ENCODE measurements at places on chromosomes 6 and 20. TPM values are rescaled to one million over a fixed set of nuclear protein-coding genes. Genes with fewer than 3 reads are reported as not detected.

GRCh38 chr20:39452583-39453340, 490.6 kb downstream of the DHX35 start:
- no peaks in the 10 kb centered on the region for H3K4me1 ChIP-seq
- H3K27me3 ChIP-seq = no peaks in the 10 kb centered on the region
- H3K4me3 ChIP-seq = no peak overlapping the region
- H3K36me3 ChIP-seq = no peaks in the 10 kb centered on the region
- H3K27ac ChIP-seq = no peak overlapping the region

DNA sequence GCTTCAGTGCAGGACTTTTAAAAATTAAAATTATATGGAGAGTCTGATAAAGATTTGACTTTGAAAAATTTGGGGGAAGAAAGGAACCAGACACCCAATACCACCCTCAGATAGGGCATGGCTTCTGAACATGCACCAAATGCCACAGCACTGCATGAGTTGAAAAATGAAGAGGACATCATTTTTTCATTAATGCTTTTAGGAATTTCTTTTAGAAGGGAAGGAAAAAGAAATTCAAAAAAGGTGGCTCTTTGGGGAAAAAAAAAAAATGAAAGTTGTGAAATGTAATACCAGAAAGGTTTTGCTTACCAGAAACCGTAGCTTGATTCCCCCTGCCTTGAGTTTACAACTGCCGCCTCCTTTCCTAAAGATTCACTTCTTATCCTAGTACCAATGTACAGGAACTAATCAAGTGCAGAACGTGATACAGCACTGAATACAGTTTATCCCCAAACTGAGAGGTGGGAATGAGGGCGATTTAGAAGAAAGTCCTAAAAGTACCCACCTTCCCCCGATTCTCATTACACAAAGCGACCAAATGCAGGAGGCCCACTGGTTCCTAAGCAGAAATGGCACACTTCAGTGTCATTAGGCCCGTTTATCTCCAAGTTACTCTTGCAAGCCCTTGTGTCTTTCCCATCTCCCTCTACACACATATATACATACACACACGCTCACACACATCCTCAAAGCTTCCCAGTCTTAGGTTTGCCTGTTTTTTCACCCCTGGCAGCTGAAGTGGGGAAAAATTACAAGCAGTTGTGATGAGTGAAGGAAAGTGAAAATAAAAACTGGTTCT, 2.8 kb downstream of the PPP1R10 start:
- H3K4me3 ChIP-seq = peak overlapping the region; percentile 90
- peaks cover 73% of the 10 kb centered on the region for H3K36me3 ChIP-seq
- H3K4me1 ChIP-seq = peaks cover 59% of the 10 kb centered on the region
- peaks cover 6% of the 10 kb centered on the region for H3K27me3 ChIP-seq

DNA sequence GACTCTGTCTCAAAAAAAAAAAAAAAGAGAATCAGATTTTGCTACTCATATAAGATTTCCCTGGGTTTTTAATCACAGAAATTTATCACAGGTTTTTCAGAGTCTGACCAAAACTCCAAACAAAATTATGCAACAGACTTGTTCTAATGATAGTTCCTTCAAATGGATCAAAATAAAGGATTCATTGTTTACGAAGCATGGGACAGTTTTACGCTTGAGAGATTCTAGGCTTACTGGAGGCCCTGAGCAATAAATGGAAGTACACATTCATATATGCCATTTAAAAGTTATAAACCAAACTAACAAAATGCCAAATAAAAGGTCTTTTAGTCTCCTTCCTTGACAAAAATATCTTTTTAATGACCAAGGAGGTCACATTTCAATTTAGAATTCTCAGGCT, 245.1 kb upstream of the KCNQ5 start:
- H3K27me3 ChIP-seq = peaks cover 2% of the 10 kb centered on the region
- no peak overlapping the region for H3K27ac ChIP-seq
- no peaks in the 10 kb centered on the region for H3K4me1 ChIP-seq
- H3K36me3 ChIP-seq = no peaks in the 10 kb centered on the region

DNA sequence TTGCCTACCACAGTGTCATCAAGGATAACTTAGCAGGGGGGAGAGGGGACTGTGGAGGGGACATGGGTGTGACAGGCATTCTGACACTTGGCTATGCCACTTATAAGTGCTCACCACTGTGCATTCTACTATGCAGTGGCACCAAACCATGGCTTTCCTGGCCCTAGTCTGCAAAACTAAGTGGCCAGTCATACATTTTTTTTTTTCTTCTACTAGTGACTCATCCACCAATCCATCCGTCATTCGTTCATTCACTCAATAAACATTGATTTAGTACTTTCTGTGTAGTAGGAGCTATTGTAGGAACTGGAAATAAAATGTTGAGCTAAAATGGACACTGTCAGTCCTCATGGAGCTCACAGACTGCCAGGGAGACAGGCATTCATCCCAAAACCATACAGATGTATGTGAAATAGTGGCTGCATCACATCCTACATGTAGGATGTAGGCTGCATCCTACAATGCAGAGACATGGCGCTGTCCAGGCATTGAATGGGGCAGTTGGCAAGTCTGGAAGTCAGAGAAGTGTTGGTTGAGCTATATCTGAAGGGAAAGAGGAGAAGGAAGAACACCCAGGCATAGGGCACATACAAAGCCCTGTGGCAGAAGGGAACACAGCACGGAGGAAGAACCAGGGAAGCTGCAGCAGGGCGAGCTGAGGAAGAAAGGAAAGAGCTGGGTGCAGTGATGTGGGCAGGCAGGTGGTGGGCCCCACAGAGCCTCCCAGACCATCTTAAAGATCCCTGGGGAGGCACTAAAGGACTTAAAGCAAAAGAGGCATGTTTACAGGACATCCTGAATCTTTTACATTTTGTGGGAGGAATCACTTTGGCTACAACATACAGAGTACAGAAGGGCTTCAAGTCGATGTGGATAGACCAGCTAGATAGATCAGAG, 224.4 kb downstream of the UST start:
- no peak overlapping the region for H3K27ac ChIP-seq
- H3K36me3 ChIP-seq = no peaks in the 10 kb centered on the region
- no peak overlapping the region for H3K4me3 ChIP-seq
- no peak for DNase-seq

DNA sequence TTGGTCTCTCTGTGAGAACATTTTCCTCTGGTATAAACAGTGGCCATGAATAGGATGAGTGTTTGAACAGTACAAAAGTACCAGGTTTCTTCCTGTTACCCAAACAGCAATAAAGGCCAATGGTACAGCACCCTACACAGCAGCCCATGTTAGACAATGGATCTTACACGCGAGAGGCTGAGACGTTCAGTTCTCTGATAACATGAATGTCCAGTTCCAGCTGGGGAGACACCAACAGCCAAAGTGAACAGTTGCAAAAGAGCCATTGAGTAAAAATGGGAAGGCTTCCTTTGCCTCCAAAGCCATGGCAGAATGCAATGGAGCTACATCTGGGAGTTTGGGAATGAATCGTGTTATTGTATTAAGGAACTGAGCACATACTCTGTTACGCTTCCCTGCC, 246.8 kb upstream of the SGK1 start:
- no peak for DNase-seq
- peaks cover 2% of the 10 kb centered on the region for H3K27me3 ChIP-seq
- H3K4me3 ChIP-seq = no peak overlapping the region

- no peak for DNase-seq
- H3K36me3 ChIP-seq = no peaks in the 10 kb centered on the region
- no peaks in the 10 kb centered on the region for H3K4me1 ChIP-seq
- H3K27me3 ChIP-seq = no peaks in the 10 kb centered on the region
- no peak overlapping the region for H3K4me3 ChIP-seq
- H3K27ac ChIP-seq = no peak overlapping the region
Measured at GRCh38 chr20:29079769-29080690, 2177.4 kb upstream of the DEFB115 start.

DNA sequence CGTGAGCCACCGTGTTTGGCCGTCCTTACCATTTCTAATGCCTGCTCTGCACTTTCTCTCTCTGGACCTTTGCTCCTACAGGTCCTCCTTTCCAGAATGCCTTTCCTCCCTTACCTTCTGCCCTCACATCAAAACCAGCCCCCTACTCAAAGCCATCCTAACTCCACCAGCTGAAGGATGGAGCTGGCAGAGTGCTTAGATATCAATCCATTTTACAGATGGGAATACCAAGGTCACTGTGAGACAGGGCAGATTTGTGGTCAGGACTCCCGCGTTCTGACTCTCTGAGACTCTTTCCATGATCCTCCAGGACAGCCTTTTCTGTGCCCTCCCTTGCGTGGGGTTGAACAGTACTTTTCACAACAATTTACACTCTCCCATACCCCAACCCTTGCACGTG, 41.7 kb upstream of the SCRT2 start:
- no peaks in the 10 kb centered on the region for H3K36me3 ChIP-seq
- no peaks in the 10 kb centered on the region for H3K4me1 ChIP-seq
- H3K27me3 ChIP-seq = peaks cover 7% of the 10 kb centered on the region
- no peak overlapping the region for H3K4me3 ChIP-seq

GRCh38 chr6:146948790-146949342, 255.4 kb upstream of the STXBP5 start:
- H3K36me3 ChIP-seq = no peaks in the 10 kb centered on the region
- DNase-seq = no peak
- H3K27me3 ChIP-seq = no peaks in the 10 kb centered on the region

DNA sequence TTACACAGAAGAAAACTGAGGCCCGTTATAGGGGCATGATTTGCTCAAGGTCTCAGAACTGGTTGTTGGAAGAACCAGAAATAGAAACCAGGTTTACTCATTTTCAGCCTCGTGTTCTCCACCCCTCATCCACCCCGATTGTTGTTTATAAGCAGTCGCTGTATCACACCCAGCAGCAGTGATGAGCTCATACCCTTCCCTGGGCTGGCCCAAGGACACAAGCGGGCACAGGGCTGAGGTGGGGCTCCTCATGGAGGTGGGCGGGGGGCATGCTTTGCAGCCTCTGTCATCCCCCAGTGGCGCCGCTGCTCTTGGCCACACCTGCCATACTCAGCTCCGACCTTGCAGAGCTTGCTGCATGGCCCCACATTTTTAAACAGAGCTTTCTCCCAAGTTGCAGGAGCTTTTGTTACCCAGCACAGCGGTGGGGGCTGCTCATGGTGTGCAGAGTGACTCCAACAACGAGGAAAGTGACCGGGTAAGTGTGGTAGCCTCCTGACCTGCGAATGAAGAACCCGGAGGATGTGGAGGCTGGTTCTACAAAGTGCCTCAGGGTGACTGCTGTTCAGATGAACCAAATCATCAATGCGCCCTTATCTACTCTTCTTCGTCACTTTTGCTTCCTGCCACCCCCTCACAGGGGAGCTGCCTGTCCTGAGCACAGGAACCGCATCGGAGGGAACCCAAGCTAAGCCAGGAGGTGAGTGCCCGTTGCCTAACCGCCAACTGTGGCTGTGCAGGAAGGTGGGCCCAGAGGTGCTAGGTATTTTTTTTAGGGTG, 43.6 kb upstream of the NKX2-2 start:
- H3K27ac ChIP-seq = peak overlapping the region; percentile 30
- H3K36me3 ChIP-seq = no peaks in the 10 kb centered on the region
- H3K4me3 ChIP-seq = peak overlapping the region; percentile 39
- peak; percentile 73 for DNase-seq

The EYA2 gene
- not detected for total RNA-seq

The SOBP gene
- 0.09 TPM for total RNA-seq

The METTL24 gene
- not detected for total RNA-seq
